Effector memory CD8-positive, alpha-beta T cell (primary cell): ENCODE measurements at places on chromosomes 7 and 10.

DNA sequence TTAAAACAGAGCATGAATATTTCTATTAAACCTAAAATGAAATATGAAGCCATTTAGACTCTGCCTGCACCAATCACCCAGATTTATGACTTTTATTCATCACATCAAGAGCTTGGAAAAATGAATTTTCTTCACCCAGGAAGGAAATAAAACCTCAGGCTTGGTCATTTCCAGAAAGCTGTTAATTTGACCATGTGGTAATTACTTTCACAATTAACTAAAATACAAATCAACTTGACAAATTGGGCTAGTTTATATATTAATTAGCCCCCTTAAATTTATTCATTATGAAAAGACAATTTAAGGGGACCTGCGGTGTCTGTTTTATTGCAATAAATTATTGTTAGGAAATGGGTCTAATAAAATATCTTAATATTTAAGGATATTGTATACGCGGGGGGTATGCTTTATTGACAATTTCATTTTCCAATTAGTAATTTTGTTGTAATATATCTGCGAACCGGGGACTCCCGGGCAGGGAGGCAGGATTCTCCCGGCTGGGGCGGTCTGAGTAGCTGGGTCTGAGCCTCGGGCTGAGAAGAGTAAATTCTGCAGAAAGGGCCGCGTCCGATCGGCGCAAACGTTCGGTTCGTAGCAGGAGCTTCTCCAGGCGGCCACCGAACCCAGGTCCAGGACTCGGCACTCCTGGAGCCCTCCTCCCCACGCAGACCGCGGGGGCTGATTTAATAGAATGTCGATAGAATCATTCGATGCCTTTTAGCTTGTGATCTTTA lies 9.4 kb upstream of the MNX1 start:
- no peak for DNase-seq

DNA sequence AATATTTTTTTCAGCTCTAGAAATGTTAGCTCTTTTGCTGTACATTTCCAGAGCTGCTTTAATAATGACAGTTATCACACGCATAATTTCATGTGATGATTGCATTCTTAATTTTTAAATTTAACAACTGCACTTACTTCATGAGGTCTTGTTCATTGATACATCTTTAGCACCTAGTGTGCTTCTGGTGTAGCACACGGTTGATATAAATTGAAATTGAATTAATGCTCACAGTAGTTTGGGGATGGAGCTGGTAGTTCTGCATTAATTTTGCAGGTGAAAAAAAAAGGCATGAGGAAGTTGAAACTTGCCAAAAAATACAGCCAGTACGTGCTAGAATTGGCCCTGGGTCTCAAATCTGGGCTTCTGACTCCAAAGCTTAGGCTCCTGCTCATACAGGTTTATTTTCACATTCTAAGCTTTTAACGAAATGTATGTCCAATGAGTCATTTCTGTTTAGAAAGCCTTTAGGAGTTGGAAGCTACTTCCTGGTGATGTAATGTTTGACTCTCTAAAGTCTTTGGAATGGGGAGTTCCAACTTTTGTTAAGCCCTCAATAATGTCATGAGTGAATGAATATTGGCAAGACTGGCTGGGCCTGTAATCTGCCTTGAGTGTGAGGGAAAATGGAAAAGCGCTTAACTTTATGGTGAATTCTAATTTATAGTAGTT lies 62.5 kb downstream of the DAGLB start:
- no peak for DNase-seq

DNA sequence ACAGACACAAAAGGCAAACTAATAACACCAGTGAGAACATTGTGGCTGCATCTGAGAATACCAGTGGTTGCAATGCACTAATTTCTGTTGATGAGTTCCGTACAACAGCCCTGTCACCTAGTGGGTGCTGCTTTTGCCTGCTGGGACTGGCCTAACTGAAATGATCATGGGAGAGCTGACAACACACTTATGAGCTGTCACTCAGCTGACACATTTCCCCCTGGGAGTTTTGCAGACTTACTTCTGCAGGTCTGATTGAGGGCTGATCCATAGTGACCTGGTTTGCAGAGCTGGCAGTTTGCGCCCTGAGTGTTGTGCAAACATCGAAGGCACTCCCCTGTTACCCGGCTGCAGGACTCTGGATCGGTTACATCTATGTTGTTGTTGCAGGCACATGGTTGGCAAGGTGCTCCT lies 60.6 kb upstream of the LAMB1 start:
- no peak for DNase-seq

DNA sequence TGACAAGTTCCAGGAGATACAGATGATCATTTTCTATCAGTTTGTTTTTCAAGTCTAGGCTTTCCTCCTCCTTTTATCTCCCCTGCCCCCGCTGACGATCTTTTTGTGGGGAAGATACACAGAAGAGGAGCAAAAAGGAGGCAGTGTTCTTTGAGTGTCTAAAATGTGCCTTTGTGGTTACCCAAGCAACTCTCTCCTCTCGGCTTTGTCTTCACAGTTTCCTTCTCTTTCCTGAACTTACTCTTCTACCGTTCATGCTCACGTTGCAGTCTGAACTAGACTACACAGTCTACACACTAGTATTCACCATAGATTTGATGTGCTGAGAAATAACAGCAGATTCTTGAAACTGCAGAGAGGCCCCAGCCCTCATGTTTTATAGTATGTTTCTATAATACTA lies 23.6 kb downstream of the CEP41 start:
- DNase-seq: no peak

GRCh38 chr10:50972591-50972990 lies 87.2 kb upstream of the A1CF start:
- DNase-seq: no peak

GRCh38 chr7:152902870-152903860 lies 143.6 kb downstream of the ACTR3B start:
- DNase-seq: no peak

DNA sequence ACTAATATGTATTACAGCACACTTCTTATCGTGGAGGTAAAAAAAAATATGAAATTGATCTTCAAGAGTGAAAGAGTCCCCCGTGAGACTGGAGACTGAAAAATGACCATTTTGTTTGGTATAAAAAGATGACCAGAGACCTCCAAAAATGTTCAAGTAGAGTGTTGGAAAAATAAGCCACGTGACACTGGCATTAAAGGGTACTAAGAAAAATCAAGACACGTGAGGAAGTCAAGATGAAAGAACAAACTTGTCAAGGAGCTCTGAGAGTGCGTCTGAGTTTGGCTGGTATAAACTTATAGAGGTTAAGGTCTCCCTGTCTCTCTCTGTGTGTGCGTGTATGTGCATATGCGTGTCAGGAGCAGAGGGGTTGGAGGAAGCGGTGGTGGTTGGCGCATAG lies 362.7 kb upstream of the COBL start:
- no peak for DNase-seq

DNA sequence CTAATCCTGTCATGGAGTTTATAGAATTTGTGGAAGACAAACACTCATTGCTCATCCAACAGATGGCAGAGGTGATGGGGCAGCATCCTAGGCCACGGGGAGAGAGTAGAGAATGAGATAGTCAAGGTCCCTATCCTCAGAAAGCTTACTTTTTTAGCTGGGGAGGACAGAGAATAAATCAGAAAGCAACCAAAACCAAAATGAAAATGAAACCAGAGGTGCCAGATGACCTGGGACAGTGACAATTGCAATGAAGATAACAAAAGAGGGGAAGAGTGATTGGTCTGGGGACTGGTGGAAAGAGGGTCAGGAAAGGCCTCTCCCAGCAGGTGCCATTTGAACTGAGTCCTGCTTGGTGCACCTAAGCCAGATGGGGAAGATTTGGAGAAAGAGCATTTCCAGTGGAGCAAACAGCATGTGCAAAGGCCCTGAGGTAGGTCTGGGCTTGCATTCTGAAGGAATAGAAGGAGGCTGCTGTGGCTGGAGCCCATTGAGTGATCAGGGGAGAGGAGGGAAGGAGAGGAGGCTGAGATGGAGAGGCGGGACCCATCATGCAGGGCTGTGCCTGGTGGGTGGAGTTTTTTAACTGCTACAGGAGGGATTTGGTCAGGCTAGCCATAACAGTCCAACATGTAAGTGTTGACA lies 164.1 kb downstream of the RPS24 start:
- DNase-seq: no peak

DNA sequence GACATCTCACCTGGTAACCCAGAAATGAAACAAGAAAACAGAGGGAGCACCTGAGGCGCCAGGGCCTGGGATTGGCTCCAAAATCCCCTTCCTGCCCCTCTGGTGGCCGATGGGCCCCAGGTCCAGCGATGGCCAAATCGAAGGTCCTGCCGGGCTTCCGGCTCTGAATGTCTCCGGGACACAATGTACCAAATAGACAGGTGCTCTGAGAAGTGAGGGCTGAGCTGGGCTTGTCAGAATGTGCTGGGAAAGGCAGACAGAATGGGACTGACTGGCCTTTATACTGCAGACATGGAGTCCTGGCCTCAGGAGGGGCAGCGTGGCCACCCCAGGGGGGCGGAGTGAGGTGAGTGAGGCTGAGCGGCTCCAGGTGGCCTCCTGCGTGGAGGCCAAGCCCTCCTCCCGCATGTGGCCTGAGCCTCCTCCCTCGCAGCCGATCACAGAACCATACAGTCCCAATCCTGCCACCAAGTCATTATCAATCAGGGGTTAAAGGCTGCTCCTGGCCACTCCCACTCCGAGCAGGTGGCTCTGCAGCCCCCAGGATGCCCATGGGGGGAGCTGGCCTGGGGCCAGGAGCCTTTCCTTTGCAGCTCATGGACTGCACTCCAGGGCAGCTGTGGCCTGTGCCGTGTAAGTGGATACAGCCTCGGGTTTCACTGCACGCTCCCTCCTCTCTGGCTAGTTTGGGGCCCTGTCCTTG lies 185.5 kb downstream of the ADARB2 start:
- DNase-seq: no peak

- DNase-seq: peak; percentile 38
Observed at GRCh38 chr7:106865130-106866041, at the start of gene PIK3CG. TSS of gene PIK3CG (plus strand) at chr7:106865282. CDS start at chr7:106867562, 2,280 bp downstream.
